Muscle of arm (tissue), 14 donors: ENCODE measurements at places on chromosomes 1 and 21. TPM values are rescaled to one million over a fixed set of nuclear protein-coding genes. Genes with fewer than 3 reads are reported as not detected.

The PLPPR4 gene
- 11.1 TPM for polyA plus RNA-seq

The MMP23B gene
- 20.9 TPM for polyA plus RNA-seq

The GABPA gene
- 44.9 TPM for polyA plus RNA-seq

The AQP10 gene
- polyA plus RNA-seq: not detected
